ENCODE measurements at places on chromosomes 6 and 20.

GRCh38 chr6:6438286-6438685 is 117.8 kb upstream of the F13A1 start:
- DNase-seq = no peak

- DNase-seq = no peak
Observed at GRCh38 chr20:36275441-36276189, 30.5 kb upstream of the DLGAP4 start.

DNA sequence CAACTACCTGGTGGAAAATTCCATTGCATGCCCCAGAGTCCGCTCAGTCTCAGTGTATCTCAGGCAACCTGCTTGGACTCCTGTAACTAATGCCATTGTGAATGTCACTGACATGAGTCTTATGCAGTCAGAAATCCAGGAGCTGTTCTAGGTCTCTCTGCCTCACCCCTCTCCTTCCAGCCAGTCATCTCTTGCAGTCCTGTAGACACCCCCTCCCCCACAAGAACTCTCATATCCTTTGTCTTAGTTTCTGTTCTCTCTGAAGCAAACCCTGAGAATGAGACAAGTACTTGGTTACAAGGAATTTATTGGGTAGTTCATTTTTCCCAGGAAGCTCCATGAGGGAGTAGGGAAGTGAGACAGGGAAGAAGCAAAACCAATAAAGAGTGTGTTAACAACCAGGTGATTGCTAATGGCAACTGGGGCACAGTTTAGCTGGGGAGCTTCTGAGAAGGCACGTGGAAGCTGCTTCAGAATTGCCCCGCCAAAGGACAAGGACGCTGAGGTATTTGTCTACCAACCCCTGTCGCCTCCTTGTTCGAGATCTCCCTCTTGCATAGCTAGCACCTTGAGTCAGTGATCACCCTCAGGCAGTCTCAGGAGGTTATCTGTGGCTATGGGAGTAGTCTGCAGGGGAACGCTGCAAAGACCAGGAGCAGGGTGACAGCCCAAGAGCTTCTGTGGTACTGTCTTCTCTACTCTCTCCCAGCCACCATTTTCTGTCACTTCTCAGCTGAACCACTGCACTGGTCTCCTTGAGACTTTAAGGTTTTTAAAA is 911.4 kb upstream of the FLRT3 start:
- DNase-seq = no peak

- peak; percentile 79 for DNase-seq
Observed at GRCh38 chr20:10433623-10434466, at the start of gene MKKS. MKKS (minus strand) TSS chr20:10434222; CDS start chr20:10413514, 20,708 bp downstream.

DNA sequence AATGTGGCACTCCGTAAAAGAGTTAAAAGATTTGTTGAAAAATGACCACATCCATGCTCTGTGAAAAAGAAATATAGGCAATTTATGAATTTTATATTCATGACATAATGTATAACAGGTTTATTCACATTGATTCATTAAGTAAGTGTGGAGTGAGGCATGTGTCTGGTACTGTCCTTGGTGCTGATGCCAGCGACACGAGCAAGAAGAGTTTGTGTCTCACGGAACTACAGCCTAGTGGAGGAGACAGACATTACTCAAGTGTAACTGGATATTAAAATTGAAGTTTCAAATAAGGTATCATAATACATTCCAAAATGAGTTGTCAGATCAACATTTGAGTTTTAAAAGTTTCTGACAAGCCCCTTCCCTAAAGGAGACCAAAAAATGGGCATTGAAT is 158.2 kb upstream of the PRND start:
- DNase-seq = no peak

DNA sequence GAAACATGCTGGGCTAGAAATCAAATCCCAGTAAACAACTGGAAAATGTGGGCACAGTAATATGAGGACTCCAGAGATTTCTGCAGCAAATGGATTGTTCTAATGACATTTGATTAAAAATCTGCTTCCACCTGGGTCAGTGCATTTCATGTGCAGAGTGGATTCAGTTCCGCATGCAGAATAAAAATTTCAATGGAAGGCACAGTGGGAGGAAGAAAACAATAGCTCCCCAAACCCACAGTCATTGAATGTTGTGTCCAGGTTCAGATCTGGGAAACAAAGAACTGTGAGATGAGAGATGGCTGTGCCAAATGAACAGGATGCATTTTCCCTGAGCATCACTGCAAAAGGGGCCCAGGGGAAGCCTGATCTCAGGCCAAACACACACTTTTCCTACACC is 403.1 kb downstream of the BTBD9 start:
- DNase-seq = no peak

DNA sequence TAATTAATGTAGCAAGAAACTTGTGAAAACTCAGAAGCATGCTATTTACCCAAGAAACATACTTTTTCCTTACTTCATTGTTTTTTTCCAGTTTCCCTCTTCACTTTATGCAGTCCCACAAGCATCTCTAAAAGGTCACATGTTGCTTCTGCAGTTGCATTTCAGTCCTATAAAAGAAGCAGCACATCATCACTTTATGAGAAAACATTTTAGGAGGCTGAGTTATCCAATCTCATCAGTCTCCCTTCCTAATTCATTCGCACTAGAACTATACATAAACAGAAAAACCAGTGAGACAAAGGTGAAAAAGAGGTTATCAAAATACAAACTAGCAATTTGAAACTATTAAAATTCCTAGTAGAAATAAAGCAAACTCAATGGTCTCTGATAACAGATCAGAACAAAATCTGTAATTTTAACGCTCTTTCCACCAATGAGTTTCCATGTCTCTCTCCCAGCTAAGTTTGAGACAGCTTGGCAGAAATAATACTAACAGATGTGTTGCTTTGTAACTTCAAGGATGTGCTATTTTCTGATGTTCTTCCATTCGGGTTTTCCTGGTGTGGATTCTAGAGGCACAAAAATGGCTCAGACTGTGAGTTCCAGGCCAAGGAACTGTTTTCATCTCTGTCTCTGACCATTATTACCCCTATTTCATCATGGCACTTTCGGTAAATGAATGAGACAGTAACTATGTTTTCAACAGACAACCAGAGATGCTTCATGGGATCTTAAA is 48.4 kb downstream of the ZHX3 start:
- DNase-seq = no peak

- no peak for DNase-seq
Observed at GRCh38 chr6:119308048-119308570, 41.5 kb downstream of the MAN1A1 start.

DNA sequence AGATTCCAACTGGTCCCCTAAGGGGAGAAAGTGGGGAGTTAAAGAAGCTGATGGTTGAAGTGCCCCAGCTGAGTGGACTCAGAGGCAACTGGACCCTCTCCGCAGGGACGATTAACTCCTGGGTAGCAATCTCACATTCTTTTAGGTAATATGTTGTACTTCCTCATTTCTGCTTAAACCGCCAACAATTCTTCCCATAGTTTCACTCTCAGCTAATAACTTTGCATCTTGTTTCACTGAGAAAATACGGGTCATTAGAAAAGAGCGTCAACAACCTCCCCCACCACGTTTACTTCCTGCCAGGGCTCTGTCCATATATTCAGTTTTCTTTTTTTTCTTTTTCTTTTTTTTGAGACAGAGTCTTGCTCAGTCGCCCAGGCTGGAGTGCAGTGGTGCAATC is 39.5 kb upstream of the CHD6 start:
- DNase-seq = no peak

GRCh38 chr6:65088575-65088974 is 618.5 kb downstream of the EYS start:
- no peak for DNase-seq

DNA sequence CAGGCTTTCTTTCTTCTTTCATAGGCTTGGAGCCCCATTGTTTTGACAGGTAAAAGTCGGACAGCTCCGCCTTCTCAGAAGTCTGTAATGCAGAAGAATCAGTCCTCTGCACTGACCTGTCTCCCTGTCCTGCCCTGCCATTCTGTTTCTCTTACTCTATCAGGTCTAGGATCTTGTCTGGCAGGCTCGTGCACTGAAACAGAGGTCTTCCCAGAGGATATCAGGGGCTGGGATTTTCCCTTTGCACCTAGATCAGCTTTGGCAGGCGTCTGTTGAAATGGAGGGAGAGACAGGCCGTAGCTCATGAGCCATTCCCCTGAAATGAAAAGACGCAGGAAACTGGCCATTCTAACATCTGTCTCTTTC is 25.0 kb downstream of the KIF3B start:
- no peak for DNase-seq

DNA sequence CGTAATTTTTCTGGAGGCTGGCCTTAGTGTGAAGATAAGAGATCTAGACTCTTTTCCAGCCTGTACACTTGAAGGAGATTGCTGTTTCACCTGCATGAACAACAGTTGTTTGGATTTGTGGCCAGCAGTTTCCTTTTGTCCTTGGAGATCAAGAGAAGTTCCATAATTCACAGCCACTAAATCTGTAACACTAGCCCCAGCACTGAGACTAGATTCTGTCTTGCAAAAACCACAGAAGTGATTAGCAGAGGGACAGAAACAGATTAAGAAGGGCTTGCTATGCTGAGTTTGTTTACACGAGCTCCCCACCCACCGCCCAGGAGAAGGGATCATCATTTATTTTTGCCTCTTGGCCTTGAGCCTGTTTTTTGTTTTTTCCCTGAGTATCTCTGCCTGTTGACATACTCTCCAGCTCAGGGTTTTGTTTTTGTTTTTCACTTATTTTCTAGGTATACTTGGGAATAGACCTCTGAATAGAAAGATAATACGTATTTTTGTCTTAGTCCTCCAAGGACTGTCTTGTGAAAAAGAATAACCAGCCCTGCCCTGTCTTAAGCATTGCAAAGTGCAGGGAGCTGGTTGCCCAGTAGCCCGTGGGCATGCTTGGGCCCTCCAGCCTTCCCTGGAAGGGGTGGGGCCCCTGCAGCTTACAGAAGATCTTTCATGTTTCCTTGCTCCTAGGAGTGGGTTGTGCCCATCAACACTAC is 93.1 kb upstream of the SOX4 start:
- DNase-seq = no peak

DNA sequence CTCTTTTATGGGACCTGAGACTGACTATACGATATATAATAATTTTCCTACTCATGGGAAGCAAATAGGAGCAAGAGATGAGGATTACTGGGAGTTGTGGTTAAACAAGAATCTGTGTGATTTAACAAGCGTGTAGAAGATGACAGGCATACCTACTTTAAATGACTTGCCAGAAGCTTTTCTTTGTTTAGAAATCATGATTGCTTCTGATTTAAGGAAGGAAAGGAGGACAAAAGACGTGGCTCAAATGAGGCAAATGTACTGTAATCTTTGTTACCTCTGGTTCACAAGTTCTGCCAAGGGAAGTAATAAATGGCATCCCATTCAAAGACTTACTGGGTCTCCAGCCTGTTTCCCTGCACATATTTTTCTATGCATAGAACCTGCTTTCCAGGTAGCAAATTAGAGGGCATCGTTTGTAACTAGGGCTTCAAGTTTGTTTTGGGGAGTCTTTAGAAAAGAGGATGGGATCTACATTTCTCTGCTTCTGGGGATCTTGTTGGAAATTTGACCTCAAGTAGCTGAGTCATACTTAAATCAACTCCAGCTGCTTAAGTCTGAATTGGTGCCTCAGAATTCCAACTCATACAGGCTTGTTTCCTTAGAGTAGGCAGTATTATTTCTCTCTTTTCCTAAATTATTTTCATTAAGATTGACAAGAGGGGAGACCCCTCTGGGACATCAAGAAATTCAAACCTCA is 2.9 kb upstream of the TRMT11 start:
- no peak for DNase-seq

DNA sequence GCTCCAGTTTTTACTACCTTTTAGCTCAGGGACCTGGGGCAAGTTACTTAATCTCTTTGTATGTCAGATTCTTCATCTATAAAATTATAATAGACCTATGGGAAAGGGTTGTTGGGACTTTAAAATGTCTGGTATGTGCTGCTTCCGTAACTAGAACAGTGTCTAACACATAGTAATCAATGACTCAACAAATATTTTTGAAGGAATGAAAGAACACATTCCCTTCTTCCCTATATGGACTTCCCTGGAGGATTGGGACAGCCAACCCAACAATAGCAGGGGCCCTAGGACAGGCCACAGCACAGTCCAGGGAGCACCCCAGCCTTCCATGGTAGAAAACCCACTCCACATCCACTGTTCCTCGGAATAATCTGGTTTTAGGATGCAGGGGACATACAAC is 50.7 kb upstream of the TPD52L1 start:
- DNase-seq = no peak

- no peak for DNase-seq
Observed at GRCh38 chr20:50861012-50861411, 66.2 kb downstream of the BCAS4 start.

DNA sequence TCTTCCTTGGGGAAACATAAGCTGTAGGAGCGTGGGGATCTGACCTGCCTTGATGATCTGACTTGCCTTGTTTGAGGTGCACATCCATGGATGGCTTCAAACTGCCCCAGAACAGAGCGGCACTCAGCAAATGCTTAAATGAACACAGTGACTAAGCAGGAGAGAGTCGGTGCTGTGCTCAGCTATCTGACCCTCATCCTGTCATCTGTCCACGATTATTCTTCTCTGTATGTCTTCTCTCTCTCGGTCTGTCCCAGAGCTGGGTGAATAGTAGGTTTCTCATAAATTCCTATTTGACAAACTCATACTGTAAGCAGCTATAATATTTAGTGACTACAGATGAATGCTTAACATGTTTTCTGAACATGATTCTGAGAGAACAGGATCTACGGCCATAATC is 37.3 kb downstream of the TRAM2 start:
- no peak for DNase-seq

GRCh38 chr6:128507337-128508310 is 12.8 kb downstream of the PTPRK start:
- peak; percentile 22 for DNase-seq

- no peak for DNase-seq
Observed at GRCh38 chr6:30219244-30219643, 6.0 kb upstream of the TRIM26 start.

DNA sequence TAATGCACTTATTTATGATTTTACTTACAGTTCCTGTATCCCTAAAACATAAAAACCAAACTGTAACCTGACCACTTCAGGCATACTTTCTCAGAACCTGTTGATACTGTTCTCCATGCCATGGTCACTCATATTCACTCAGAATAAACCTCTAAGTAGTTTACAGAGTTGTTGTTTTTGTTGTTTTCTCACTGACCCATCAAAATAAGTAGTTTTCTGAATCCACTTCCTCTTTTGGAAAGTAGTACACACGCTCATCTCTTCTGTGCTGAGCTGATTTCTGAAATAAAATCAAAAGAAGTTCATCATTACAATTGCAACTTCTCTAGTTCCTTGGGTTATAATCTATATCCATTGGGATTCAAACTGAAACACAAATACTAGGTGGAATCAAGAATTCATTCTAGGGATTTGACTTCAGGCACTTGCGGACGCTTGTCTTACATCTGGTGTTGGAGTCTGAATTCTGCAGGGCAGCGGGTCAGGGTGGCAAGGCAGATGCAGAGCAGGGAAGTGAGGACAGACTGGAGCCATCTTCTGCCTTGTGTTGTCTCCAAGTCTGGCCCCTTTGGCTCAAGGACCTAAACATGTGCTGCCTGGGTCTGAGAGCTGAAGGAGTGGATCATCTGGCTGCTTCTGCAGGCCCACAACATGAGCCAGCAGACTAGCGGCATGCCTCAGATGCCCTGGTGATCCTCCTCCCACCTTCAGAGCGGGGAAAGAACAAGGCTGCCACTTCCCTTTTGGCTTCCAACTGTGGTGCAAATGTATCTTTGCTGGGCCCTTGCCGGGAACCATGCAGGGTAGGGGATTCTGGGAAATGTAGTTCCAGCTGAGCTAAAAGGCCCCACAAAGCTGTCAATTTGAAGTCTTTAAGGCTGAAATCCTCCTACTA is 167.9 kb upstream of the MYLIP start:
- no peak for DNase-seq

- no peak for DNase-seq
Observed at GRCh38 chr6:111032484-111033140, 50.8 kb downstream of the RPF2 start.

All from substantia nigra (tissue), 51 donors.